ENCODE measurements at places on chromosomes 12 and 14.

- no peak overlapping the region for H3K4me3 ChIP-seq
- no peaks in the 10 kb centered on the region for H3K27me3 ChIP-seq
Measured at GRCh38 chr12:26229910-26230309, 34.5 kb downstream of the SSPN start.

- H3K27ac ChIP-seq: no peak overlapping the region
- H3K27me3 ChIP-seq: no peaks in the 10 kb centered on the region
- H3K4me3 ChIP-seq: no peak overlapping the region
- DNase-seq: no peak
- no peaks in the 10 kb centered on the region for H3K4me1 ChIP-seq
Measured at GRCh38 chr14:91309756-91310280, 65.3 kb upstream of the GPR68 start.

- peaks cover 13% of the 10 kb centered on the region for H3K4me1 ChIP-seq
- H3K27ac ChIP-seq: no peak overlapping the region
- peak; percentile 60 for DNase-seq
- H3K4me3 ChIP-seq: no peak overlapping the region
Measured at GRCh38 chr12:52335598-52336262, 14.5 kb upstream of the KRT83 start.

- no peak for DNase-seq
- H3K4me1 ChIP-seq: peaks cover 13% of the 10 kb centered on the region
- H3K27me3 ChIP-seq: peaks cover 24% of the 10 kb centered on the region
- no peak overlapping the region for H3K4me3 ChIP-seq
Measured at GRCh38 chr14:96130854-96131253, 73.8 kb upstream of the BDKRB2 start.

DNA sequence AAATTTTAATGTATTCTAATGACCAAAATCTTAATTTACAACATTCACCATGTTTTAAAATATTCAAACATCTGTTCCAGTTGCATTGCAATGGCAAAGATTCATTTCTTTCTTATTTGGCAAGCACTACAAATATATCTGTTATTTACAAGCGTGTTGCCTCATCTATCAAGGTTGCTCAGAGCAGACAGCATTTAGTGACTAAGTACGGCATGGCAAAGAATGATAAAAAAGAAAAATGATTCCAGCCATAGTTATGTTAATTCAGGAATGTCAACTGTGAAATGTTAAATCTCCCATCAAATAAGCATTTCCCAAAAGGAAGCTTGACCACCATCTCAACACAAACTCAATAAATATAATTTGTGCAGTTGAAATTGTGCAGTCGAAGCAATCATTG, 312.1 kb downstream of the SEC23A start:
- no peak overlapping the region for H3K27ac ChIP-seq
- no peaks in the 10 kb centered on the region for H3K36me3 ChIP-seq
- H3K27me3 ChIP-seq: peaks cover 10% of the 10 kb centered on the region

DNA sequence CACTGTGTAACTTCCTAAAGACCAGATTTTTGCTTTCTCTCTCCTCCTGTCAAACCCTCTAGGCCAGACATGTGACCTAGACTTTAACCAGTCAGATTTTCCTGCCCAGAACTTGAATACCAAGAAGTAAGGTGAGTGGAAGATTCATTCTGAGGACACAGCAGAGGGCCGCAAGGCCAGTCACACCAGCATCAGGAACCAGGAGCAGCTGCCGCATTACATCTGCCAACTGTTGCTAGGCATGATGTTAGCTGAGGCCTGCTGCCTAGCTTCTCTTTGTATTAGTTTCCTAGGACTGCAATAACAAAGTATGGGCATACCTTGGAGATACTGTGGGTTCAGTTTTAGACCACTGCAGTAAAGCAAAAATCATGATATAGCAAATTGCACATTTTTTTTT, 101.9 kb upstream of the BMP4 start:
- H3K27me3 ChIP-seq: peaks cover 1% of the 10 kb centered on the region
- H3K4me3 ChIP-seq: no peak overlapping the region
- H3K27ac ChIP-seq: no peak overlapping the region
- no peaks in the 10 kb centered on the region for H3K36me3 ChIP-seq
- no peak for DNase-seq

GRCh38 chr12:40752011-40752410, 59.8 kb downstream of the CNTN1 start:
- no peak overlapping the region for H3K4me3 ChIP-seq
- H3K27me3 ChIP-seq: peaks cover 2% of the 10 kb centered on the region
- H3K27ac ChIP-seq: no peak overlapping the region
- no peak for DNase-seq
- H3K36me3 ChIP-seq: no peaks in the 10 kb centered on the region
- peaks cover 11% of the 10 kb centered on the region for H3K4me1 ChIP-seq

GRCh38 chr12:122855928-122856831, 20.9 kb downstream of the HIP1R start:
- no peaks in the 10 kb centered on the region for H3K36me3 ChIP-seq
- no peak overlapping the region for H3K27ac ChIP-seq
- no peak overlapping the region for H3K4me3 ChIP-seq
- DNase-seq: no peak
- H3K27me3 ChIP-seq: no peaks in the 10 kb centered on the region

DNA sequence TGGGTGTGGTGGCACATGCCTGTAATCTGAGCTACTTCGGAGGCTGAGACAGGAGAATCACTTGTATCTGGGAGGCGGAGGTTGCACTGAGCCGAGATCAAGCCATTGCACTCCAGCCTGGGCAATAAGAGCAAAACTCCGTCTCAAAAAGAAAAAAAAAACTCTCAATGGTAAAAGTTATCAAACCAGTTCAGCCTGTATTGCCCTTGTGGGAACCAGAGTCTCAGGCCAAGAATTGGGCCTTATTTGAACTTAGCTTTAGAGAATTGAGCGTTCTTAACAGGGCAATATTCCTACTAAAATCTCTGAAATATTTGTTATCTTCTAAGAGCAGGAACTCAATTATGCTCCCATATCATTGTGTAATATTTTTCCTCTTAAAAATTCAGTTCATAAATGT, 7.7 kb upstream of the MDM2 start:
- no peak for DNase-seq
- no peaks in the 10 kb centered on the region for H3K27me3 ChIP-seq
- H3K36me3 ChIP-seq: no peaks in the 10 kb centered on the region
- no peak overlapping the region for H3K4me3 ChIP-seq
- H3K4me1 ChIP-seq: no peaks in the 10 kb centered on the region
- no peak overlapping the region for H3K27ac ChIP-seq

- H3K4me1 ChIP-seq: peaks cover 26% of the 10 kb centered on the region
- no peak overlapping the region for H3K27ac ChIP-seq
- DNase-seq: no peak
- H3K4me3 ChIP-seq: no peak overlapping the region
- H3K36me3 ChIP-seq: no peaks in the 10 kb centered on the region
Measured at GRCh38 chr14:31949709-31950108, 127.4 kb upstream of the ARHGAP5 start.

DNA sequence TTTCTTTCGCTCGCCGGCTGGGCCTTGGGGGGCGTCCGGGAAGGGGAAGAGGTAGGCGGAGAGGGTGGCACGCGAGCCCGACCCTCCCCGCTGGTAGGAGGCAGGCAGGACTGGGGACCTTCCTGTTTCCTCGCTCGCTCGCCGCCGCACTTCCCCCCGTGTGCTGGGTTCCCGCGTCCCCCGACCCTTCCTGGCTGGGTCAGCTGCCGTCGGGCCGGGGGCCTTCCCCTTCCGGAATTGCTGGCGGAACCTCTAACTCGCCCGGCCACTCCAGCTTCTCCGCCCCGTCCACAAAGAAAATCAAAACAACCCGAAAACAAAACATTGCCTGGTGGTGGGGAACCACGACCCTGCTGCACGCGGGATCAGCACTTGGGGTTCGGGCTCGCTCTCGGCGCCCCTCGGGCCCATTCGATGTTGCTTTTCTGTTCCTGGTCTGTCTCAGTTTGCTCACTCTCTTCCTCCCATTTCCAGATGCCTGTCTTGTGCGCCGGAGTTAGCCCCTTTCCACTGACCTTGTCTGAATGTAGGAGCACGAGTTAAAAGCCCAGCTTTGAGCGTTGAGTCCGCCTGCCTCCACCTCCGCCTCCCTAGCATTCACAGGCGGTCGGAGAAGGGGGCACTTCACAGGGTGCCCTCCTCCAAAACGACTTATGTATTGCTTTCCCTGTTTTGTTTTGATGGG, 581 bp downstream of the PAPOLA start:
- H3K36me3 ChIP-seq: no peaks in the 10 kb centered on the region
- H3K27ac ChIP-seq: peak overlapping the region; percentile 99
- peaks cover 41% of the 10 kb centered on the region for H3K4me1 ChIP-seq
- no peak for DNase-seq
- peak overlapping the region; percentile 99 for H3K4me3 ChIP-seq
- H3K27me3 ChIP-seq: no peaks in the 10 kb centered on the region

DNA sequence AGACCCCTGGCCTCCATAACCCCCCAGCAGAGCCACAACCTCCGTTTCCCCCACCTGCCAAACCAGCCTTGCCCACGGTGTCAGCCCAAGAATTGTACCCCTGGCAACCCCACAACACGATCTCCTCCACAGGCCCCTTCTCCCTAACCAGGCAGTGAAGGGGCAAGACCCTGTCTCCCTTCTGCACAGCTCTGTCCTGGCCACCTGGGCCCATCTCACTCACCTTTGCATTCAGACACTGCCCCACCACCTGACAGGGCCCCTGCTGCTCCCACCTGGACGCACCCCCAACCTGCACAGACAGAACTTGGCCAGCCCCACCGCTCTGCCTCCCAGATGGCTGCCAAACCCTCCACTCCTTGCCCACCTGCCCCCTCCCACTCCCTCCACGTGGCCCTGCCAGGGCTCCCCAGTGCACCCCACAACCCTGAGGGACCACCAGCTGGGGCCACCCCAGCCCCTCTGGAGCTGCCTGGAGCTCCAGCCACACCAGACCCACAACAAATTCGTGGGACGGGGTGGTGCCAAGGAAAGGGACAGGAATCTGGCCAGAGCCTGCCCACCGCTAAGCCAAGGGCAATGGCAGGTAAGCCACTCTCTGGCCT, 11.8 kb downstream of the AHNAK2 start:
- no peak overlapping the region for H3K4me3 ChIP-seq
- H3K4me1 ChIP-seq: peaks cover 64% of the 10 kb centered on the region
- H3K36me3 ChIP-seq: peaks cover 2% of the 10 kb centered on the region

DNA sequence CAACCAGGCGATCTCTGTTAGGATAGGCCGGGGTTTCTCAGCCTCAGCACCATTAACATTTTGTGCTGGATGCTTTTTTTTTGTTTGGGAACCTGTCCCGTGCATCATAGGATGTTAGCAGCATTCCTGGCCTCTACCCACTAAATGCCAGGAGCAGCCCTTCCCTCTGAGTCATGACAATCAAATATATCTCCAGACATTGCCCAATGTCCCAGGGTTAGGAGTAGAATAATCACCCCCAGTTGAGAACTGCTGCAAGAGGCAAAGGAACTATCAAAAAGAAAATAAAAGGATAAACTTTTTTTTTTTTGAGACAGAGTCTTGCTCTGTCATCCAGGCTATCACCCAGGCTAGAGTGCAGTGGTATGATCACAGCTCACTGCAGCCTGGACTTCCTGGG, 76.0 kb downstream of the ACACB start:
- no peak for DNase-seq
- peaks cover 7% of the 10 kb centered on the region for H3K4me1 ChIP-seq
- H3K36me3 ChIP-seq: peaks cover 1% of the 10 kb centered on the region

- no peaks in the 10 kb centered on the region for H3K27me3 ChIP-seq
- no peak overlapping the region for H3K27ac ChIP-seq
- no peaks in the 10 kb centered on the region for H3K4me1 ChIP-seq
- H3K36me3 ChIP-seq: peaks cover 2% of the 10 kb centered on the region
Measured at GRCh38 chr14:105709281-105710118, 183.1 kb downstream of the TMEM121 start.

GRCh38 chr12:77494296-77494695, 336.4 kb upstream of the NAV3 start:
- H3K27ac ChIP-seq: no peak overlapping the region
- no peak overlapping the region for H3K4me3 ChIP-seq
- H3K27me3 ChIP-seq: peaks cover 2% of the 10 kb centered on the region
- no peaks in the 10 kb centered on the region for H3K4me1 ChIP-seq
- H3K36me3 ChIP-seq: no peaks in the 10 kb centered on the region

- H3K36me3 ChIP-seq: peaks cover 9% of the 10 kb centered on the region
- H3K27me3 ChIP-seq: no peaks in the 10 kb centered on the region
- peaks cover 5% of the 10 kb centered on the region for H3K4me1 ChIP-seq
- H3K4me3 ChIP-seq: no peak overlapping the region
Measured at GRCh38 chr14:100091386-100091785, 26.2 kb downstream of the EVL start.

GRCh38 chr12:8499616-8500015, 13.7 kb upstream of the CLEC4D start:
- H3K36me3 ChIP-seq: no peaks in the 10 kb centered on the region
- H3K4me1 ChIP-seq: no peaks in the 10 kb centered on the region
- H3K27ac ChIP-seq: no peak overlapping the region
- peaks cover 11% of the 10 kb centered on the region for H3K27me3 ChIP-seq

- H3K27me3 ChIP-seq: peaks cover 4% of the 10 kb centered on the region
- H3K27ac ChIP-seq: no peak overlapping the region
- H3K36me3 ChIP-seq: peaks cover 8% of the 10 kb centered on the region
- DNase-seq: no peak
- no peak overlapping the region for H3K4me3 ChIP-seq
Measured at GRCh38 chr12:57983858-57984505, 42.6 kb downstream of the ATP23 start.

DNA sequence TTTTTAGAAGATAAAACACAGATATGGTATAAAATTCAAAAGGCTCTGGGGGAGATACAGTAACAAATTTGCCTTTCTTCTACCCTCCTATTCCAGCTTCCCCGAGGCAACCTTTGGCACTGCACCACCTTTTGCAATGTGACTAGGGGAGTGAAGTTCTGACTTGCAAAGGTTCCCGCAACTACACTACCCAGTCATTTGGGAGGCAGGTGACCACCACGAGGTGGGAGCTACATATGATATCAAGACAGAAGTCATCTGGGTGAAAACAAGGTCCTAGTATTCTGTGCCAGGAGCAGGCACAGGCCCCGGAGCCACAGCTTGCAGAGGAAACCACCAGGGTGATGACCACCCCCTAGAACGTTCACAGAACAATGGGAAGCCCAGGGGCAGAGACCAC, 141.5 kb downstream of the TTC7B start:
- peaks cover 36% of the 10 kb centered on the region for H3K4me1 ChIP-seq
- no peak overlapping the region for H3K4me3 ChIP-seq
- H3K36me3 ChIP-seq: peaks cover 15% of the 10 kb centered on the region
- H3K27me3 ChIP-seq: no peaks in the 10 kb centered on the region
- no peak overlapping the region for H3K27ac ChIP-seq

DNA sequence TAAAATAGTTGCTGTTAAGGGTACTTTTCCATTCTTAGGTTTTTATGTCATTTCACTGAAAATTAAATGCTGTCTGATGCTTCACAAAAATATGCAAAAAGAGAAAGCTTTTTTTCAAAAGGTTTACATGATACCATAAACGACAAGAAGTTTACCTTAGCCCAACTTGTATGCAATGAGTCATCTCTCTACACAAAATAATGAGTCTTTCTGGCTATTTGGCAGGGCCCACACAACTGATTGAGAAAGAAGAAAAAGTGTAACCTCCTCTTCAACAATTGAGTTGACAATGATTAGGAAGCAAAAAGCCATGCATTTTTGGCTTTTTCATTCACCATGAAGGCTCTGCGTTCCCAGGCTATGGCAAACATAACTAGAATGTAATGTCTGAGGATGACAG, 165.4 kb upstream of the CPNE8 start:
- no peaks in the 10 kb centered on the region for H3K4me1 ChIP-seq
- no peaks in the 10 kb centered on the region for H3K36me3 ChIP-seq
- H3K4me3 ChIP-seq: no peak overlapping the region
- H3K27me3 ChIP-seq: peaks cover 6% of the 10 kb centered on the region

All from chondrocyte (in vitro differentiated cells).